ENCODE measurements at places on chromosomes 12 and 14.

DNA sequence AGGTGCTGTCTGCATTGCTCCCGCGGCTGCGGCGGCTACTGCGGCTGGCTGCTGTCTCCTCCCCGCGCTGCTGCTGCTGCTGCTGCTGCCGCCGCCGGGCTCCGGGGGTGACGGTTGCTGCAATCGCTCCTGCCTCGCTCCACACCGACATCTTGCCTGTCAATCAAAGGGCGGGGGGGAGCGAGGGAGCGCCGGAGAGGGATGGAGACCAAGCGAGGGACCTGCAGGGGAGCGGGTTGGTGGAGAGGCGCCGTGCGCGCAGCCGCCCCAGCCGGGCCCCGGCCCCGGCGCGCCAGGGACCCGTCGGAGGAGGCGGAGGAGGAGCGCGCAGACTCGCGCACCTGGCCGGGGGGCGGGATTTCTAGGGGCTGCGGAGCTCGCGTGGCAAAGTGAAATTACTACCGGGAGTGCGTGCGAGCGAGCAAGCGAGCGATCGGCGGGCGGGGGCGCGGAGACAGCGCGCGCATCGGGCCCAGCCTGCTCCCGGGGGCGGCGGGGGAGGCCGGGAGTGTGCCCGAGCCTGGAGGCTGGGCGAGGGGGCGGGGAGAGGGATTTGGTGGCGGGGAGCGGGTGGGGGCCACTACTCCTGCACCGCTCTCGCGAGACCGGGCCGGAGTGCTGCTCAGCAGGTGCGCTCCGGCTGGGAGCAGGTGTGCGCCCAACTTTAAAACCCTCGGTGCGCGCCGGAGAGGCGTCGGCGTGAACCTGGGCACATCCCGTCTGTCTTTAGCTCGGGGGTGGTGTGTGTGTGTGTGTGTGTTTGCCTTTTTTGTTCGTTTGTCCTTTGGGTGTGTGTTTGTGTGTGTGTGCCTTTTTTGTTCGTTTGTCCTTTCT lies at the start of gene KSR2:
Gene KSR2 (minus strand): TSS at position 165 of the 834 bp plus-strand sequence. CDS start 735 bp downstream, outside the sequence.
- peak; percentile 45 for DNase-seq

DNA sequence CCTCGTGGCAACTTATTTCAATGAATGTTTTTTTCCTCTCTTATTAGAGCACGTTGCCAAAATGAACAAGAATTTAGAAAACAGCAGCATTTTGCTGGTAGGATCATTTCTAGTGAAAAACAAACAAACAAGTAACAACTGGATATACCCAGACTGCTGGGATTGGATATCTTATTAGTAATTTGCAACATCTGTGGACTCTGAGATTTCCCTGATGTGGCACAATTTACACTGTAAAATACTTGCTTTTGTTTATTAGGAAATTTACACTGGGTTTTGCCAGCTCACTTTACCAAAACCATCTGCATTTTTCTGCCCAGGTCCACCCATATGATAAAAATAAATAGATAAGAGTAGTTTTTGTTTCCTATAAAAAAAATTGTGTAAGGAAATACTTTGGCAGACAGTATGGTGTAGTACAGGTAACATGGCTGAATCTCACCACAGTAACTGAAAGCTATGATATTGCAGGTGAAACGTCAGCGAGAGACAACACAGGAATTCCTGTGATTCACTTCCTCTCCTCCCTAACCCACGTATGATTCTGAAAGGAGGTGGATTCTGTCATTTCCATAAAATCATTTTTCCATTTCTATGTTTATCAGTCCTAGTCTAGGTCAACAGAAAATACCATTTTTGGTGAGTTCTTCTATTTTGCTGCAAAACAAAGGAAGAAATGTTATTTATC lies 176.2 kb upstream of the NOVA1 start:
- DNase-seq: no peak

- DNase-seq: peak; percentile 13
Observed at GRCh38 chr12:101407049-101407435, 530 bp downstream of the ARL1 start.

- DNase-seq: no peak
Observed at GRCh38 chr14:99681101-99681831, 2.8 kb upstream of the CYP46A1 start.

DNA sequence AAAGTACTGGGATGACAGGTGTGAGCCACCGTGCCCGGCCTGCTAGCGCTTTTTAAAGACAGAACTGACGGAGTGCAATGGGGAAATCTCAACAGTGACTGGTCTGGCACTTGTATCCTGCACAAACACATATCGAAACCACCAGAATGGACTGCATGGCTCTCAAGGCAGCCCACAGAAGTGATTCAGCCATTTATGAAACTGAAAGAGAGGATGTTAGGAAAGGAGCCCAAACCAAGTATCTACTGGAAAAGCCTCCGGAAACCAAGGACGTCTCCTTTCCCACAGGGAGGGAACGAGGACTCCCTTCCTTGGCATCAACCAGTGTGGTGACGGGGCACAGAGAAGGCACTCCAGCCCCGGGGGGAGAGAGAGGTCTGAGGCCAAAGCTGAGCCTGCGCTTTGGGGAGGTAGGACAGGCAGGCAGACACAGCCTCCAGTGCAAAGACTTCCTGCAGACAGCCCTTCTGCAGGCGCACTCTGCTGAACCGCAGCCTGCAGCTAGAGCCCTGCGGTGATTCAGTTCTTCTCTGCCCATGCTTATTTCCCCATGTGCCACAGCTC lies 16.5 kb downstream of the SLC15A4 start:
- DNase-seq: no peak

- DNase-seq: no peak
Observed at GRCh38 chr14:36426836-36427235, 93.2 kb downstream of the NKX2-1 start.

DNA sequence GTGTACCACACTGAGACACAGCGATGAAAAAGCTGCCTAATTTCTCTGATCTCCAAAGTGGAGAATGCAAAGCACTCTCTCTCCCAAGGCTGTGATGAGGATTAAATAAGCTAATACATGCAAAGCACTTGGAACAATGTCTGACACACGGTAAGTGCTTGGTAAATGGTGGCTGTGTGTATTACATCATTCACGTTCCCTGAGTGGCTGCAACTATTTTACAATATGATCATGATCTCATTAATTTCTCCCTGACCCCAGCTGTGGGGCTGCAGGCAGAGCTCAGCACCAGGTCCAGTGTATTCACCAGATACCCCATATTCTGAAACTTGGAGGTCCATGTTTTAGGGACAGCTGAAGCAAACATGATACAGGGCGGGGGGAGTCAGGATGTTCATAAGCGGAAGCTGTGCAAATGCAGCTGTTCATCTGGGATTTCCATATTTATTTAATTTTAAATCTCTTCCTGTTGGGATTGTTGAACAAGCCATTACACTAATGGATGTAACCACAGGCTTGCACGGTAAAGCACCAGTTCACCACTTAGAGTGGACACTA lies 106.4 kb downstream of the CCDC60 start:
- DNase-seq: no peak

DNA sequence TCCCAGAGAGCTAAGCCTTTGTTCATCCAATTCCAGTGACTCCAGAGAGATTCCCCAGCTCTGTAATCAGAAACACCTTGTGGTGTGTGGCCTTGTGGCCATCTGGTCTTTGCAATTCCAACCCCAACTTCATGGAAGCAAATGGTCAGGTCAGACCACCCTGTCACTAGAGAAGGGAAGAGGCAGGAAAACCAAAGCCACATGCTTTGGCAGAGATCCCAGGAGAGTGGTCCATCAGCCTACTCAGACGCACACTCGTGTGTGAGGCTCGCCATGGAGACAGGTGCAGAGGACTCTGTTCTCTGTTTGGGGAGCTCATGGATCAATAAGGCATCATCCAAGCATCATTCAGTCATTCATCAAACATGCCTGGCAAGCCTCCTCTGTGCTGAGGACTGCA lies 46.2 kb upstream of the TUNAR start:
- no peak for DNase-seq

GRCh38 chr12:119247720-119248043 lies 69.0 kb downstream of the HSPB8 start:
- no peak for DNase-seq

DNA sequence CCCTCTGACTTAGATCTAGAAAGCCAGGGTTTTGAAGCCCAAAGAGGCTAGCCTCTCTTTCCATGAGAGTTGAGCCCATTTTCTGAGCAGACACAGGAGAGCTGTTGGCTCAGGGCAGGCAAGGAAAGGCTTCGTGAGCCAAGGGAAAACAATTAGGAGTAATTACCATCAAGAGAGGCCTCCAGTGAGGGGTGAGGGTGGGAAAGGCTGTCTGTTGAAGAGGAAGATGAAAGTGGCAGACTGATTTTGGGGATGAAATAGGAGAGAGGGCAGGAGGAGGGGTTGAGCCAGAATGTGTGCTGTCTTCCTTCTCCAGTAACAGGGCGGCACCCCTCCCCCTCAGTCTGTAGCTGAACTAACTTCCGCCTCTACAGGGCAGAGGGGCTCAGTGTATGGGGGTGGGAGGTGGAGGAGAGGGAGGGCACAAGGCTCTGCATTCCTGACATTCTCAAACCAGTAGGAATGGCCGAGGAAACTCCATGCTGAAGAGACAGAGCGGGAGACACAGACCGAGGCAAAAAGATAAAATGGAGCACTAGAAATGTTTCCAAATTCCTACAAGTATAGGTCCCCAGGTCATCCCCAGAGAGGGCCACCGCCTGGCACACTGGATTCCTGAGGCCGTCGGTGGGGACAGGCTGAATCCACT lies 33.1 kb upstream of the COL2A1 start:
- DNase-seq: no peak

DNA sequence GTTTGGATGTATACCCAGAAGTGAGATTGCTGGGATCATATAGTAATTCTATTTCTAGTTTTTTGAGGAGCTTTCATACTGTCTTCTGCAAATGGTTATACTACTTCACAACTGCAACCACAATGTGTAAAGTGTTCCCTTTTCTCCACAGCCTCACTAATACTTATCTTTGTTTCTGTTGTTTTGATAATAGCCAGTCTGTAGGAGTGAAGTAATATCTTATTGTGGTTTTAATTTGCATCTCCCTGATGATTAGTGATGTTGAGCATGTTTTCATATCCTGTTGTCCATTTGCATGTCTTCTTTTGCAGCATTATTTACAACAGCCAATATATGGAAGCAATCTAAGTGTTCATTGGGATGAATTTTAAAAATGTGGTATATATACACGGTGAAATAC lies 29.9 kb downstream of the GABARAPL1 start:
- DNase-seq: no peak

DNA sequence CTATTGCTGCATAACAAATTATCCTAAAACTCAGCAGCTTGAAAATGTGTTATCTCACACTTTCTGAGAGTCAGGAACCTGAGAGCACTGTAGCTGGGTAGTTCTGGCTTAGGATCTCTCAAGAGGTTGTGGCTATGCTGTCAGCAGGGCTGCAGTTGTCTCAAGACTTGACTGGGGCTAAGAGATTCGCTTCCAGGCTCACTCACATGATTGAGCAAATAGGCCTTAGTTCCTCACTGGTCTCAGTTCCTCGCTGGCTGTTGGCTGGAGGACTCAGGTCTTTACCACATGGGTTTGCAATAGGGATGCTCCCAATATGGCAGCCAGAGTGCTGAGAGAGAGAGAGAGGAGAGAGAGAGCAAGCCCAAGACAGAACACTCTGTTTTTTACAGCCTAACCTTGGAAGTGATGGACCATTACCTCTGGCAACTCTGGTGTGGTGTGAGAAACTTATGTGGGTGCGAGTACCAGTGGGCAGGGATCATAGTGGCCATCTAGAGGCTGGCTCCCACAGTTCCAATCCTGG lies 15.9 kb upstream of the DHRS2 start:
- DNase-seq: no peak

GRCh38 chr12:15988983-15989755 lies 78.0 kb downstream of the DERA start:
- no peak for DNase-seq

DNA sequence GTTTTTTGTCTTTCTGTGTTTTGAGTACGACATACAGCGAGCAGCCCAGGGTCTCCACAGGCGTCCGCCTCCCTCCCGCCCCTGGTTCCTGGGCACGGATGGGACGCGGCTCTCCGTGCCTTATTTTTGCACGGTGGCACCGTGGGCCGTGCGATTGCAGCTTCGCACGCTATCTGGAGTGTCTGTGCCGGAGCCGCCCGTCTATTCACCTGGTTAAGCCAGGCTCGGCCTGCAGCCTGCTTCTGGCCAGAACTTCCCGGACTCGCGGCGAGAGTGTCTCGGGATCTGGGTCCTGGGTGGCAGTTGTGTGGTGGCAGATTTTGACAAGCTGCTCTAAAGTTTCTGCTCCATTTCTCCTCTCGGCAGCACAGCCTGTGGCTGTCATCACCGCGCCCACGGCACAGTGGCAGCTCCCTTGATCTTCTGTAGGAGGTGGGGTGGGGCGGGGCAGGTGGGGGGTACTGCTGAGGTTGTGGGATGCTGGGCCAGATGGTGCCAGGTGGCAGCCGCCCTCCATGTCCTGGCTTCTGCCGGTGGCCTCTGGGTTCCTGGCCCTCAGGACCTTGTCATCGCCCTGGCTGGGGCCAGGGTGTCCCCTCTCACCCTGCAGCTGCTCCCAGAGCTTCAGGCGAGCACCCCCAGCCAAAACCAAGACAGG lies 2.9 kb downstream of the MMP17 start:
- no peak for DNase-seq

DNA sequence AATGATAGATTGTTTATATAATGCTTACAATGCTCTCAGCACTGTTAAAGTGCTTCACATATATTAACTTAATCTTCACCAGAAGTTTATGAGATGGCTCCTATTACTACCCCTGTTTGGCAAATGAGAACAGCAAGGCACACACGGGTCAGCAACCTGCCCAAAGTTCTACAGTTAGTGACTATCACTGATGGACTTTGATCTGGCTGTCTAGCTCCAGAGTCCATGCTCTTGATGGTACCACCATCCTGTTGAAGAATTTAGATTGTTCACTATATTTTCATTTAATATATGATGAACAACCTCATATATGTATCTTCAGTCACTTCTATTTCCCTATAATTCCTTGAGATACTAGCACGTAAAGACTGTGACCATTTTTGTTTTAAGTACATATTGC lies 10.6 kb downstream of the GLIPR1 start:
- no peak for DNase-seq

- DNase-seq: no peak
Observed at GRCh38 chr14:92224358-92224954, 98.5 kb upstream of the SLC24A4 start.

- DNase-seq: no peak
Observed at GRCh38 chr12:100720016-100720654, 74.4 kb upstream of the ANO4 start.

GRCh38 chr12:124327362-124328043 lies 32.6 kb downstream of the RFLNA start:
- DNase-seq: no peak

- DNase-seq: no peak
Observed at GRCh38 chr14:89428173-89428523, 11.1 kb upstream of the FOXN3 start.

DNA sequence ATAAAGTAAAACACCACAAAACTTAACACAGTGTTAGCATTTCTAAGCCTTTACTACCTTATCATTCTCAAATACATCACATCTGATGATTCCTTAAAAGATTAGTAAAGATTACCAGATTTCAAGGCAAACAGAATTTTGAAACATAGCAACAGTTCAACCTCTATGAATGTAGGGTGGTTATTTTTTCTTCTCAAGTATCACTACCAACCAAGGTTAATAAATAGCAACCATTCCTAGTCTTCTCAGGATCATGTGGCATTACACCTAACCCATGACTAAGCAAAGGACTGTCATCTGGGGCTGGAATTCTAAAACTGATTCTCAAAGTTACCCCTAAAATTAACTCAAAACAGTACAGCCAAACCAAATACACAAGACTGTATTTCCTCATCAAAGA lies 39.4 kb upstream of the CSRNP2 start:
- no peak for DNase-seq

- no peak for DNase-seq
Observed at GRCh38 chr12:62519043-62519442, 52.4 kb downstream of the MON2 start.

Data from stimulated activated CD4-positive, alpha-beta T cell treated with anti-CD3 and anti-CD28 coated beads, Interleukin-15, amount 100 ng/mL, for 48 hours (primary cell).